Ascending aorta (tissue), 2 donors: ENCODE measurements at places on chromosomes 3 and 15.

- DNase-seq, result peak; percentile 83
Observed at GRCh38 chr15:82540055-82540983, at the start of gene RPS17. TSS of gene RPS17 (minus strand) at chr15:82540457. CDS start at chr15:82540428, 29 bp downstream.

GRCh38 chr3:120177707-120178306 is 83.6 kb upstream of the GSK3B start:
- DNase-seq, result no peak

- no peak for DNase-seq
Observed at GRCh38 chr3:163450698-163451097, 1627.6 kb downstream of the SI start.

- DNase-seq, result no peak
Observed at GRCh38 chr3:160986069-160986468, 119.1 kb downstream of the B3GALNT1 start.
